Right renal pelvis (tissue), 4 donors: ENCODE measurements at places on chromosomes 3 and 15.

GRCh38 chr3:127606981-127607595 lies 8.9 kb downstream of the MCM2 start:
- DNase-seq: no peak

DNA sequence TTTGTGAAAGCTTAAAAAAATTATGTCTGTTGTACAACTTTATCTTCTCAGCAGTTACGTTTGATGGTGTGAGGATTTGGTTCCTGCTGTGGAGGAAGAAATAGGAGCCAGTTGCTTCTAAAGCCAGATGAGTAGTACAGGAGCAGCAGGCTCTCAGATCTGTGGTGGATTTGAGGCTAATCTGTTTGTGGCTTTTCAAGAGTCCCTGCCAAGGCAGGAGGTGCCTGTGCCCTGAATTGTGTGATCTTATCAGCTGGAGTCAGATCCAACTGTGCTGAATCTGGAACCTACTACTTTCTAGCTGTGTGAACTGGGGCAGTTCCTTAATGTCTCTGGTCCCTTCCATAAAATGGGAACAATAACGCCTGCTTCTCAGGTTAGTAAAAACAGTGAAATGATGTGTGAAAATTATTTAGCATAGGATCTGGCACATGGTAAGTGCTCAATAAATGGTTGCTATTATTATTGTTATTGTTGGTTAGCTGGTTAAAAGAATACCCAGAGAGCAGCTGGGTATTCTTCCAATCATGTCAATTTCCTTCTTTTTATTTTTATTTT lies 7.7 kb downstream of the CLDN11 start:
- DNase-seq: no peak

DNA sequence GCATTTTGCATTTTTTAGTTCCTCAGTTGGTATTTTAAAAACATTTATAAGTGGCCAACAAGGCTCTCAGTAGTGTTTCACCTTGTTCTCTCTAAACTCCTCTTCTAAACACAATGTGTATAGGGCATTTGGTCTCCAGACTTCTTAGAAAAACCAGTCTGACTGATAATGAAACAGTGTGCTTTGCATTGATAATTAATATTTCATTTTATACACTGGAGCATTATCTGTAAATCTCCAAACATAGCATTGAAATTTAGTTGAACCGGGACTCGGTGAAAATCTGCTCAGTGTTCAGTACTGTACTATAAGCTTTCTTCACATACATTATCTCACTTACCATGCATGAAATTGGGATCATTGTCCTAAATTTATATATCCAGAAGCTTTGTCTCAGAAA lies 53.6 kb downstream of the SETD5 start:
- DNase-seq: no peak

DNA sequence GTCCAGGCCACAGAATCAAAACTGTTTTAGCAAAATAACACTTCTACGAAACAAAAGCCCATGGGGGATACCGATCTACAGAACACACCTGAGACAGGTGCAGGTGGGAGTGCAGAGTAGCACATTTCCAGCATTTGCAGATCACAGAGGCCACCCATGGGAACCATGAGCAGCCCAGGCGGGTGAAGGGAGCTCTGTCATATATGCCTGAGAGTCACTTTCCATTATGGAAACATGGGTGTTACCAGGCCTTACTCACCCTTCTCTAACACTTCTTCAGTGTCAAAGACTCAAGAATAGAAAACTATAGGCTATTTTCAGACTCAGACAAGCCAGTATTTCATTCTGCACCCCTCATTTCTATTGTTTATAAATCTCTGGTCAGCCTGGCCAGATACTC lies 3.5 kb downstream of the PLA1A start:
- DNase-seq: no peak

DNA sequence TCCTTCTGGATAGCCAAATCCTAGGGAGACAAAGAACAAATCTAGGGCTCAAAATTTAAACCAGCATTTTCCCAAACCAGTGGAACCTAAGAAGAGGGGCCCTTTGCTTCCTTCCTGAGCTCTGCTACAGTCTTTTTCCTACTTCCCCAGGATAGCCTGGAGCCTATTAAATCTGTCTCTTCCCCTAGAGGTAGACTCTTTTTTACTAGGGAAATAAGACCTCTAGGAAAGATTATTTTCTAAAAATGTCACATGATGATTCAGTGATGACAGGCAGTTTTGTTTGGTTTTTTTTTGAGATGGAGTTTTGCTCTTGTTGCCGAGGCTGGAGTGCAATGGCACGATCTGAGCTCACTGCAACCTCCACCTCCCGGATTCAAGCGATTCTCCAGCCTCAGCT lies 18.5 kb downstream of the RMDN3 start:
- no peak for DNase-seq

GRCh38 chr15:48190932-48191573 lies 412 bp upstream of the CTXN2 start:
- peak; percentile 87 for DNase-seq

DNA sequence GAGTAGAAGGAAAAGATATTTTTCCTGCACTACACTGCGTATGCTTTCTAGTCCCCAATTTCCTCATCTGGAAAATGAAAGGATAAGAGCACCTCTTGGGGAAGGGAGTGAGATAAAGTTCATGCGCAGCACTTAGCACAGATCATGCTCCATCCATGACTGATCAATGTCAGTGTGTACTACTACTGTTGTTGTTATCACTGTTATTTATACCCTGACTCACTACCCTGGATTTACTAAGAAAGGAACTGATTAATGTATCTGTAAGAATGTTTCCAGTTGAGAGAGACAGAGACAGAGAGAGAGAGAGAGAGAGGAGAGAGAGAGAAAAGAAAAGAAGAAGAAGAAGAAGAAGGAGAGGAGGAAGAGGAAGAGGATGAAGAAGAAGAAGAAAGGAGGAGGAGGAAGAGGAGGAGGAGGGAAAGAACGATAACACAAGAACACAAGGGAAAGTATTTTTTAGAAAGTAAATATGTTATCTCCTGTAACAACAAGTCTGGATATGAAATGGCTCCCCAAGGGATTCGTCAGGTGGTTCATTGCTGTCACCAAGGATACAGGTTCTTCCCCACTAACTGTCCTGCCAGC lies 212.2 kb upstream of the PROK2 start:
- no peak for DNase-seq

DNA sequence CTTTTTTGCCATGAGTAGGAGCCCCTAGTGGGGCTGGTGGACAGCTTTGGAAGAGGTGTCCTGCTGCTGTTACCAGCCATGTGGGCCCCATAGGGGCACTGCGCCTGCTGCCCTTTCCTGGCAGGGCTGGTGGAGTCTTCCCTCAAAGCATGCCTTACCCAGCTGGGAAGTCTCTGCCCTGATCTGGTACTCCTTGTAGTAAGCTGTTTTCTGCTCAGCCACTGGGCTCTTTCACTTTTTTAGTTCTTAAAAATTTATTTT lies 26.2 kb downstream of the HMCES start:
- DNase-seq: no peak

DNA sequence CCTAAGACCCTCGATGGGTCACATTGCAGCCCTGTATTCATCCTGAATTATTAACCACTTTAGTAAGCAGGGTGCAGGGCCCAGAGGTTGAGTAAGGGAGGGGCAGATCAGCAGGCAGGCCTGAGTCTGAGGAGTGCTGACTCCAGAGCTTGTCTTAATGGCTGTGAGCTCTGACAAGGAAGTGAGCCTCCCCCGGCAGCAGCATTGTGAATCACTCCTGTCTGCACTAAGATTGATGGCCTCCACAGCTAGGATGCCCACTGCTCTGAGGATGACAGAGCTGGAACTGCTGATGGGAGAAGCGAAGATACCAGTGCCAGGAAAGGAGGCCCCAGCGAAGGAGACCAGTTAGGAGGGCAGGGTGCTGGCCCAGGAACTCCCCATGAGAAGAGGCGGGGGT lies 46.5 kb upstream of the CCDC174 start:
- DNase-seq: no peak

DNA sequence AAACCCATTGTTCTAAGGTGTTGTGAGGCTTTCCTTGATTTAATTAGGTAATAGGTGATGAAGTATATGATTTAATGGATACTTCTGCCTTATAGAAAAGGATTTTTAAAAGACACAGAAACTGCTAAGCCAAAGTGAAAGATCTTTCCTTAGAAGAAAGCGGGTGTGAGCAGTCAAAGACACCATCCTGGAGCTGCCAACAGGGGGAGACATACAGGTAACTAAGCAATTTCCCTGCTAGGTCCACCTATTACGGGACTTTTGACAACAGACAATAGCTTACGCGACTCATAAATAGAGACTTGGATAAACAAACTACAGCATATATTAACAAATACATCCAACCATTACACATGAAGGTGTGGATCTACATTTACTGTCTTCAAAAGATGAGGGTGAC lies 669.5 kb downstream of the SQOR start:
- DNase-seq: no peak

GRCh38 chr3:33187368-33187634 lies 31.3 kb downstream of the SUSD5 start:
- DNase-seq: no peak
